ENCODE measurements at places on chromosomes 13 and 19.

DNA sequence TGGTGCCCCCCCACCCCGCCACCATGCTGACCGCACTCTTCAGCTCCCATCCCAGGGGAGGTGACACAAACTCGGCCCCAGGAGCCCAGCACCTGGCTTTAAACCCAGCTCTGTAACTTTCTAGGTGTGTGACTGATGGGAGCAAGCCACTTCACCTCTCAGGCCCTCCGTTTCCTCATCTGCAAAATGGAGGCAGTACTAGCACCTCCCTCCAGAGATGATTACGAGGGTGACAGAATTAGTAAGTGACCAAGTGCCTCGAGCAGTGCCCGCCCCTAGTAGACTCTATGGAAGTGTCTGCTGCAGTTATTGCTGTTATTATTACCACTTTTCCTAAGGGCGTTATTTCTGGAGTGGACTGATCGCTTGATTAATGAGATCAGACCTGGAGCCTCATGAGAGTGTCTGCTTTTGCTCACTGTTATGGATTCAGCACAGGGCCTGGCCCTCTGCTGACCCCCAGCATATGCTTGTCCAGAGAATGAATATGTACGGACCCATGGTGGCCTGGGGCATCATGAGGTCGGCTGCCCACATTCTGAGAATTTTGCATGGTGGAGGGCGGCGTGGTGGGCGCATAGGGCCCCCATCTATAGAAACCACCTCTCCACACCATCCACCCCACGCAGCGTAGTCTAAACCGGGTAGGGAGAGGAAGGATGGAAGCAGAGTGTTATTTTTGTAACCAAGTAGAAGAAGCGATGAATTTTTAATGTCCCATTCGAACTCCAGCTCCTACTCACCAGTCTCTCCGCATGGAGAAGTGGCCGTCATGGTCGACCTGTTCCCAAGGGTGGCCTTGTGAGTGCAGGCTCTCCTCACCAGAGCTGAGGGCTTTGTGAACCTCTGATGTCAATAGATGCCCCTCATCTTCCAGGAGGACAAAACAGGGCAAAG lies 48.2 kb downstream of the CAPN12 start:
- no peak for DNase-seq

- DNase-seq, result no peak
Observed at GRCh38 chr19:11458236-11458900, 22.5 kb downstream of the ELAVL3 start.

- no peak for DNase-seq
Observed at GRCh38 chr13:78032132-78032531, 113.5 kb upstream of the EDNRB start.

- no peak for DNase-seq
Observed at GRCh38 chr13:43815204-43815603, 28.4 kb upstream of the ENOX1 start.

DNA sequence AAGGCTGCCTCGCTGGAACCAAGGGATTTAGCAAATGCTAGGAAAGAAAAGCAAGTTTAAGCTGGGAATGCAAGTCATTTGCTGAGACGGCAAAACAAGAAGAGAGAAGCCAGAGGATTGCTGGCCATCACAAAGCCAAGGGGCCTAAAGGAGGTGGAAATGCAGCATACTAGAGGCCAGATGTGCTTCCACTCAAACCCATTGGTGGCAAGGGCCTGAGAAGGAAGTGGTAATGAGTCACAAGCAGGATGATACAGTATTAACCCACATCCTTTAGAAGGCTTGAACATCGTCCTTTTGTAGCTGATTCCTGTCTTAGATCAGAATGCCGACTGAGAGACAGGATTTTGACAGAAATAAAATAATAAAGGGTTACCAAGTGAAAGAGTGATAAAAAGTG lies 68.2 kb downstream of the ITGBL1 start:
- no peak for DNase-seq

- DNase-seq, result no peak
Observed at GRCh38 chr13:71771144-71771543, 95.9 kb downstream of the DACH1 start.

DNA sequence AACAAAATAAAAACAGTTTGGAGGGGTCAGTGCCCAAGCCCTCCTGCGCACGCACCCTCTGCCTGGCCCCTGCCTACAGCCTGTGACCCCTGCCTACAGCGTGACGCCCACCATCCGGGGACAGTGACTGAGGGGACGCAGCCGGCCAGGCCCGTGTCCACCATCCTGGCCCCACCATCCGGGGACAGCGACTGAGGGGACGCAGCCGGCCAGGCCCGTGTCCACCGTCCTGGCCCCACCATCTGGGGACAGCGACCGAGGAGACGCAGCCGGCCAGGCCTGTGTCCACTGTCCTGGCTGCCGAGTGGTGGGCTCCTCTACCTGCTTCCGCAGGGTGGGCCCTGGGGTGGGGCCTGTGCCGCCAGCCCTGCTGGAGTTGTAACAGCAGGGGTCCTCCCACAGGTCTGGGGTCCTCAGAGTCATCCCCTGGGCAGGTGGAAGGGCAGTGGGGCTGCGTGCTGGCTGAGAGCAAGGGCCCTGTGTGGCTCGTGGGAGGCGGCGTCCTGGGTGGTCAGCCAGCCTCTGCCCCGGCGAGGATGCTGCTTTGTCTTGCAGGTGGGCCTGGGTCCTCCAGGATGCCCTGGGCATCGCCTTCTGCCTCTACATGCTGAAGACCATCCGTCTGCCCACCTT lies 14.3 kb downstream of the SPPL2B start:
- no peak for DNase-seq

- DNase-seq, result no peak
Observed at GRCh38 chr19:6828306-6828697, 55.8 kb downstream of the VAV1 start.

DNA sequence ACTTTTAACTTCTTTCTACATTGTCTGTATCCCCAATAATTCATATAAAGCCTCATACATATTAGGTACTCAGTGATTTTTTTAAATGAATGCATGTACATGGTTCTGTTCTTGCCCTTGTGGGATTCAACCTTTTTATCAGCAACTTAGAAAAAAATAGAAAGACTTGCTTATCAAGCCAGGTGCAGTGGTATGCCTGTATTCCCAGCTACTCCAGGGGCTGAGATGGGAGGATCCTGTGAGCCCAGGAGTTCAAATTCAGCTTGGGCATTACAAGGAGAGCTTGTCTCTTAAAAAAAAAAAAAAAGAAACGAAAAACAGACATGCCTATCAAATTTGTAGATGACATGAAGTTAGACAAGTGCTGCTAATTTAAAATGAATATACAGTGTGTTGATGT lies 54.2 kb upstream of the MYCBP2 start:
- no peak for DNase-seq

GRCh38 chr19:2097203-2097885 lies 629 bp downstream of the IZUMO4 start:
- DNase-seq, result peak; percentile 28
